Activated CD4-positive, alpha-beta T cell treated with anti-CD3 and anti-CD28 coated beads, Interleukin-2, amount 10 ng/mL, durations not matched to agents 24 days and 14 days (primary cell): ENCODE measurements at places on chromosomes 7 and 10. TPM values are rescaled to one million over a fixed set of nuclear protein-coding genes. Genes with fewer than 3 reads are reported as not detected.

DNA sequence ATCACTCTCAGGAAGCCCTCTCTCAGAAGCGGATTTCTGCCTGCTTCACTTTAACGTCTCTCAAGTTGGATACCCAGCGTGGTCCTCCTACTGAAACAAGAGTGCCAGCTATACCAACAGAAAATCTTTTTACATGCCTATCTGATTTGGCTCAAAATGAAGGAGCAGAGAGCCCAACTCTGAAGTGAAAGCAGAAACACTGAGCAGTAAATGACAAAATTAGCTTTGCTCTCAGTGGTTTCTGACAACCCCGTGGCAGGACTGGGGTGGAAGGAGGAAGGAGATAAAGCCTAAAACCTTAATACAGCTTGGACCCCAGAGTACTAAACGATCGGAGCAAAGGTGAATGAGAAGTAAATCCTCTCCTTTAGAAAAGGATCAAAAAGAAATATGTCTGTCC is 25.1 kb upstream of the GPR37 start:
- no peak for DNase-seq

DNA sequence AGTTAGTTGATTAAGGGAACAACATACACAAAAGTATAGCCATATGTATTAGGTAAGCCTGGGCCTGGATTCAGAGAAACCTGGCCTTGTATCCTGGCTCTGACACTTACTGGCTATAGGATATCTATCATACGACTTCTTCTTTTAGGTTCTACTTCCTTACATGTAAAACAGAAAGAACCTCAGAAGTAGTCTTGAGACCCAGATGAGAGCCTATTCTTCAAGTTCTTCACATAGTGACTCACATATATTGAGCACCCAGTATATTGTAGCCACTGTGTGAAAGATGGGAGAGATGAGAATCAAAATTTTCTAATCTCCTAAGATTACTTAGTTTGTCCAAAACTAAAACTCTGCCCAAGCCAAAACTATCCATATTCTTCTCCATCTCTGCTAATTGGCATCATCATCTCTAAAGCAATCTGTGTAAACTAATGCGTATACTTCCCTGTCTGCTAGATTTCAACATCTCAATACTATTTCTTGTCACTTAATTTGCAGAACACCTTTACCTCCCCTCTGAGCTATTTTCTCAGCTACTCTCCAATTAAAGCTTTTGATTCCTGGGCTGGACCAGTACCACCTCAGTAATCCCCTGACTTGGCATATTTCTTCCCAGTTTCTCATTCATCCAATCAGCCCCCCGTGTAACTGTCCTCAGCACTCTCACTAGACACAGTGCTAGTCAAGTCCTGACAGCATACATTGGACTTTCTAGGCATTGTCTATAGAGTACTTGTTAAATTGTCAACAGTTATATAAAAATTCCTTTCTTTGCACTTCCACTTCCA is 53.5 kb upstream of the MET start:
- DNase-seq = no peak

KCNH2 gene
- total RNA-seq = 0.36 and 0.37 TPM in 2 replicates

NCAPG2 gene
- total RNA-seq = 94.6 and 96.3 TPM in 2 replicates

HK1 gene
- 183 and 185 TPM in 2 replicates for total RNA-seq

DNA sequence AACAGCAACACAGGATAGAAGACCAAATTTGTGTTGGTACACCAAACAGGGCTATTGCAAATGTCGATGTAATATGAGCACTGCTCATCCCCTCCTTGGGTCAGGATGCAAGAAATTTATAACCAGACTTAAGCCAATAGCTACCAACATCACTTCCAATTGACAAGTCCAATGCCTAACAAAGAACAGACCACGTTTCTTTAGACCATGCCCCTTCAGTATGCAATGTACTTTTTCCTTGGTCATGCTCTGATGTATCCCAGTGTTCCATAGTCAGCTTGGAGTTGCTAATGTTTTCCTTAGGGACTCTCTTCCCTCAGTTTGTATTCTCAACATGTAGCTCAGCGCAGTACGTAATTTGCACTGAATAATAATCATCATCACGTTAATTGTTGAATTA is 7.8 kb downstream of the CACNA2D1 start:
- DNase-seq = no peak

NRCAM gene
- not detected in 2 replicates for total RNA-seq

LBX1 gene
- not detected in 2 replicates for total RNA-seq

LHFPL3 gene
- not detected in 2 replicates for total RNA-seq

GRCh38 chr10:3099291-3100092 is 32.1 kb downstream of the PFKP start:
- DNase-seq = no peak

CALHM3 gene
- total RNA-seq = not detected in 2 replicates

VPS41 gene
- total RNA-seq = 57.9 and 58.4 TPM in 2 replicates

DNA sequence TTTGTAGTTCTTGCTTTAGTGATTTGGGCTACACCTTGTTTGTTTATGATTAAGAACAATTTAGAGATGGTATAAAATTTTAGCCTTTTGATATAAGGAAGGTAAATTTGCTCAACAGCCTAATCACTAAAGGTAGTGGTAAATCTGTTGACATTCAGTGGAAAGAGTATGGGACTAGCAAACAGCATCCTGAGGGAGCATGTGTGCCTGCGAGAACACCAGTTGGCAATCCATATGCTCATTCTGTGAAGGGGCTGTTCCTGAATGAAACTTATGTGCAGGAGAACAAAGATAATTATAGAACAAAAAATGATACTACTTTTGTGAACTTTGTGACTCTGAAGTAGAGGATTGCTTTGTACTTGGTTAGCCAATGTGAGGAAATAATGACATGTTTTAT is 44.0 kb downstream of the CAPZA2 start:
- DNase-seq = no peak

TMEM236 gene
- 0.02 and 0.05 TPM in 2 replicates for total RNA-seq

PRTFDC1 gene
- total RNA-seq = 0.21 and 0.50 TPM in 2 replicates

NOLC1 gene
- 268 and 281 TPM in 2 replicates for total RNA-seq

- peak; percentile 84 for DNase-seq
Measured at GRCh38 chr10:49649294-49649693, 30.2 kb upstream of the C10orf53 start.

DNA sequence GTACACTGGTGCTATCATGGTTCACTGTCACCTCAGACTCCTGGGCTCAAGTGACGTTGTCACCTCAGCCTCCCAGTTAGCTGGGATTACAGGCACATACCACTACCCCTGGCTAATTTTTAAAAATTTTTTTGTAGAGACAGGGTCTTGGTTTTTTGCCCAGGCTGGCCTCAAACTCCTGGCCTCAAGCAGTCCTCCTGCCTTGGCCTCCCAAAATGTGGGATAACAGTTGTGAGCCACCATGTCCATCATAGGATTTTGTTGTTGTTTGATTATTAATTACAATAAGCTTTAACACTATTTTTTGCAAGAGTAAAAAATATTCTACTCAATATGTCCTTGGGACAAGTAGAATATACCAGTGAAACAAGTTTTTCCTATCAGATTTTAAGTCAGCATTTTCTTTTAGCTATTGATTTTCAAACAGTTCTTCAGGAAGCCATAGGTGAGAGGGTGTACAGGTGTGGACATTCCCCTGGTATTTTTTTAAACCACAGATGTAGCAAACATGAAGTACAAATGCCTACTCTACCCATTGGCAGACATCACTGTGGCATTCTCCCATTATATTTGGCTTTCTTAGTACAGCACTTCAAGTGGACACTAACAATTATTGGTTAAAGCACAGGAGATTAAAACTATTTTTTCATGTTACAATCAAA is 18.7 kb downstream of the KMT2E start:
- no peak for DNase-seq

DNA sequence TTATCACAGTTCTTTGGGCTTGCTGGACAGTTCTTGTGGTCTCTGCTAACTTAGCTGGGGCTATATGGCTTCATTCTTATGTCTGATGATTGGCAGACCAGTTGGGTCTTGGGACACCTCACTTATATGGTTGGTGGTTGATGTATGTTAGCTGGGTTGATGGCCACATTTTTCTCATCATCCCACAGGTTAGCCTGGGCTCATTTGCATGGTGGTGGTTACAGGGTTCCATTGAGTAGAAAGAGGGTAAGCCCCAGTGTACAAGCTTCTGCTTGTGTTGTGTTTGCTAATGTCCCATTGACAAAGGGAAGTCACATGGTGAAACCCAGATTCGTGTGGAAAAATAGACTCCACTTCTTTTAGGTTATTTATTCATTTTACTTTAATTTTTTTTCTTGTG is 40.6 kb downstream of the TMEM60 start:
- DNase-seq = no peak

GRCh38 chr10:76291175-76291574 is 859.8 kb downstream of the LRMDA start:
- no peak for DNase-seq

TIMM23 gene
- total RNA-seq = 105 and 110 TPM in 2 replicates

TECTB gene
- not detected in 2 replicates for total RNA-seq

DNA sequence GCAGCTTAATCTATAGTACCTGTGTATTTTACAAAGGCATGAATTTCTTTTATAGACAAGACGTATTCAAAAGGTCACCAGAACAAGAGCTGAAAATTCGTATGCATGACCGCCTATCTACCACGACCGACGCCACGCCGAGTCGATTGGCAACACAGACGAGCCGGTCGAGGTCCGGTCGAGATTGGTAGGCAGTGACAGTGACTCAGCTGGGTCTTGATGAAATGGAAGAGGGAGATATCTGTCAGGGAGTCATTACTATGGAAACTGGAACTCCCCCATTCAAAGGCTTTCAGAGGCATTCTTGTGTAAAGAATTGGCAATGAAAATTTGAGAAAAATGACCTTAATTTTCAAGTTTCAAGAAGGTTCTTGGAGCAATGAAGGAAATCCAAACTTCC is 2.1 kb downstream of the ATP5MK start:
- DNase-seq = no peak

GSTO2 gene
- total RNA-seq = 0.77 and 1.3 TPM in 2 replicates

- peak; percentile 58 for DNase-seq
Measured at GRCh38 chr7:150565239-150565638, 2.0 kb upstream of the GIMAP4 start.

DNA sequence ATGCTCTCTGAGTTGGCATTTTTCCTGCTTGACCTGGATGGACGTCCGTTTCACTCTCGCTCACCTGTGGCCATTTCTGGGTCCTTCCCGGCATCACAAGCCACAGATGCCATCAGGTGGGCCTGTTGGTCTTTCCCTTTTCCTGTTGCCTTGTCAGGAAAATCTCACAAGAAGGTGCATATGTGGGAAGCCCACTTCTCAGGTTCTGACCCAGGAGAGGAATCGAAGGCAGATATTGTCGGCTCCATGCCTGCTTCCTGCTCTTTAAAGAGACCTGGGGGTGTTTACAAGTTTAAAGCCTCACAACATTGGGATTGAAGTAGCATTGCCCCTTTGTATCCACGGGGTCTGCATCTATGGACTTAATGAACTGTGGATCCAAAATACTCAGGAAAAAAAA is 357.9 kb downstream of the RPS24 start:
- no peak for DNase-seq

- DNase-seq = no peak
Measured at GRCh38 chr7:157041004-157041403, 30.5 kb upstream of the MNX1 start.

DNA sequence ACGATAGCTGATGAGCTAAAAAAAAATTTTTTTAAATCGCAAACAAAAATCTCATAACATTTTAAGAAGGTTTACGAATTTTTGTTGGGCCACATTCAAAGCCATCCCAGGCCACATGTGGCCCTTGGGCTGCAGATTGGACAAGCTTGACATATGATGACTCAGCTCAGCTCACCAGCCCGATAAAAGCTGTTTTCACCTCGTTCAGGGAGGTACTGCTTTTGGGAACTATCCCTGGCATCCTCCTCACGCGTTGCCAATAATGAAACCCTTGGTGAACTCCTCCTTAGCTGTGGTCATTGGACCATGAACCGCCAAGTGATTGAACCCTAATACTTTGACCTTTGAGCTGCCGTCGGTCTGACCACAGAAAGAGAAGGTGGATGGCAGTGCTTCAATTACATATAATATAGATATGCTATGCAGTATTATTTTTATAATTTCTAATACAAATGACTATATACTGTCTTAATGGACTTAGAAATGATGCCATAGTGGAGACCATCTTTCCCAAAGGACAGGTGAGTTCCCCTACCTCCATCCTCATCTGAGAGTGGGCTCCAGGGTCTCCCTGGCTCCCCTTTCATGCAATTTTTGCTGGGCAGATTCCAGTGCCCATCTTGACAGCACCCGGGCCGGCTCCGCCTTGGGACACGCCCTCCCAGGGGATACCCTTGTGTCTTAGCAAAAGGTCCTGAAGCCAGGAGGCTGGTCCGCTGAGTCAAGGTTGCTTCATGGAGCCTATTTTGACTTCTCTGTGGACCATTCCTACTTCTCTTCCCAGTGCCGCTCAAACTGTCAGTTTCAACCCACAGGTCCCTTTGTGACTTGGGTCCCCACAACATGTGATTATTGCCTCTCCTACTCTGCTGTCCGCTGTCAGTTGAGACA is 707.2 kb downstream of the PARD3 start:
- DNase-seq = no peak

SLC26A4 gene
- total RNA-seq = 6.5 and 7.8 TPM in 2 replicates

DNA sequence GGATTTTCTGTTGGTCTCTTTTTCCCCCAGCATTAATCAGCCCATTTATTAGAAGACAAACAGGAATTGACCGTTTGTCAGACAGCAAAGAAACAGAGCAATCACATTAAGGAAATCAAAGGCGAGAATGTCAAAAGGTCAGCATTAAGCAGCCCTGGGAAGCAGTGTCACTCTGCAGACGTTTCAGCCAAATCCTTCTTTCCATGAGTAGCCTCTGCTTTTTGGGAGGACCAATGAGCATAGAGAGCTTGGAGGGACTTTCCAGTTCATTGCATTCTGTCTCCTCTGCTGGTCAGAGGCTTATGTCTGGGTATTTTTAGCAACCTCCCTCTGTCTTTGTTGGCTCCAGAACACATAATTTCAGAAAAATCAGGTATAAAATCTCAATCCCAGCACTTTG is 481.4 kb downstream of the GALNT17 start:
- no peak for DNase-seq

GHRHR gene
- not detected in 2 replicates for total RNA-seq

DNA sequence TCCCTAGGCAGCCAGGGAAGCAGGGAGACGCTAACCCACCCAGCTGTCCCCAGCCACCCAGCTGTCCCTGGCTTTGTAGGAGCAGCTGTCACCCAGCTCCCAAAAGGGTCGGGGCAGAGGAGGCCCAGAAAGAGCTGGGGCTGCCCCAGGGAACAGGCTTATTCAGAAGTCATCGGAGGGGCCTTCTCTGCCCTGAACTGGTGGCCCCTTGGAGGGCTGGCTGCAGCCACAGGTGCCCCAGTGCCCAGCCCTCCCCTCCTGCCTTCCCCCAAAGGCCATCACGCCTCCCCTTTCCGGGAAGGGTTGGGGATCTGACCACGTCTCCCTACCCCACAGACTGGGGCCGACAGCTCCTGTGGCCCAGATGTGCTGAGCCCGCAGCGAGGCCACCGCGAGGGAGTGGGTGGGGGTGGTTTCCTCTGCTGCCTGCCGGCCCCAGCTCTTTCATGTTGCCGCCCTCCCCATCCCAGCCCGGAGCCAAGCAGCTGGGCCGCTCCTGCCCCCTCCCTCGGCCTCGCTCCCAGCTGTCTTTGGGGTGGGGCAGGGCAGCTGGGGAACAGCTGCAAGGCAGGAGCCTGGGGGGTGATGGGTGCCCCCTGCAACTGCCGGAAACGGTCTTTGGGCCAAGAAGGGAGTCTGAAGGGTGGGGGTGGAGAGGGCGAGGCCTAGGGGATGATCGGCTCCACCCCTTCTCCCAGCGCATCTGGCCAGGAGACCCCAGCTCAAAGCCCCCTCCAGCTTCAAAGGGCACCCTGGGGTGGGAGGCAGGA is 16.8 kb downstream of the TRIM8 start:
- DNase-seq = peak; percentile 91

EBF3 gene
- total RNA-seq = not detected in 2 replicates
